ENCODE measurements at places on chromosomes 2 and 18. TPM values are rescaled to one million over a fixed set of nuclear protein-coding genes. Genes with fewer than 3 reads are reported as not detected.

ST3GAL5 gene
- total RNA-seq, result 14.6 TPM

GPAT2 gene
- 36.3 TPM for total RNA-seq

CTLA4 gene
- total RNA-seq, result 45.6 TPM

COL6A3 gene
- total RNA-seq, result 0.76 TPM

GPR55 gene
- 20.4 TPM for total RNA-seq

KIF5C gene
- 19.7 TPM for total RNA-seq

DNA sequence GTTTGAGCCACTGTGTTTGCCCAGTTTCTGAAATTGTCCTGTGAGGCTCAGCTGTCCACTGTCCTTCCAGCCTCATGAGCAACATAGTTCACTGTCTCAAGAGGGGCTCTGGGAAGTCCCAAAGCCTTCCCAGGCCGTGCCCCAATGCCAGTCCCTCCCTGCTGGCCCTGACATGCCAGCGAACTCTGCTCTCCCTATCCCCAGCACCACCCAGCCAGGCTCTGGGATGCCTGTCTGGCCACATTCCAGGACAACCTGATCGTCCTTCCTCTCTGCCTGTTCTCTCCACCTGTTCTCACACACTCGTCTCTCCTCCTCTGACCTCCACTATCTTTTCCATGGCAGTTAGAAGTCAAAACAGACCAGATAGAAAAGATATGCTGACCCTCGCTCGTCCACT is 278.0 kb upstream of the ID2 start:
- no peak for DNase-seq

- no peak for DNase-seq
These were observed 386.5 kb upstream of the DCC start for GRCh38 chr18:51953521-51953920.

GRCh38 chr2:67246791-67247190 is 150.3 kb upstream of the ETAA1 start:
- no peak for DNase-seq

GRCh38 chr2:212968284-212969081 is 182.9 kb downstream of the IKZF2 start:
- DNase-seq, result no peak

- DNase-seq, result no peak
These were observed 20.8 kb upstream of the MBP start for GRCh38 chr18:77153404-77153803.

DNA sequence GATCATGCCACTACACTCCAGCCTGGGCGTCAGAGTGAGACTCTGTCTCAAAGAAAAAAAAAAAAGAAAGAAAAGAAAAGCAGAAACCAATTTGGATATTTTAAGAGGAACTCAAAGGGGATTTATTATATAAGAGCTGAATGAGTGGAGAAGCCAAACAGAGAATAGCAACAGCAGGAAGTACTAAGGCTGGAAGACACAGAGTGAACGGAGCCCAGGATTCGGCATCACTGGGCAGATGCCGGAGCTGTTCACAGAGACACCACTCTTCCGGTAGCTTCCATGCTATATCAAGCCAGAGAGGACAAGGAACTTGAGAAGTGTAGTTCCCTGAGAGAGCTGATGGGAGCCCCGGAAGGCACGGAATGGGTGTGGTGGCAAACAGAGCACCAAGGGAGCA is 47.0 kb upstream of the CABLES1 start:
- DNase-seq, result no peak

DNA sequence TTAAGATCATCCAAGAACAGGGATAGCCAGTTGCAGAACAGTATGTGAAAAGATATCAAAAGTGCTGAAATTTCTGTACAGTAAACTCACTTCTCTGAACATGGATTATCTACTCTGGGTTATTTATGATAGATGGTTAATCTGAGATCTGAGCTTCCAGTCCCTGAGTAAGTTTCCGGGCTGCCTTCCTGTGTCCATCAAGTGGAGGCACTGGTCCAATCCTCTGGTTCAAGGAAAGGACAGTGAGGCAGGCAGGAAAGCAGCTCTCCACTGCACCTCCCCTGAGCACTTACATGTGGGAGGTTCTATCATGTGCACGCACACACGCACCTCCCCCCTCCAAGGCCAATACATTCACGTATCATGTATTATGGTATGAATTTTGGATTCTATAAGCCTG is 32.5 kb downstream of the GPR45 start:
- no peak for DNase-seq

DNA sequence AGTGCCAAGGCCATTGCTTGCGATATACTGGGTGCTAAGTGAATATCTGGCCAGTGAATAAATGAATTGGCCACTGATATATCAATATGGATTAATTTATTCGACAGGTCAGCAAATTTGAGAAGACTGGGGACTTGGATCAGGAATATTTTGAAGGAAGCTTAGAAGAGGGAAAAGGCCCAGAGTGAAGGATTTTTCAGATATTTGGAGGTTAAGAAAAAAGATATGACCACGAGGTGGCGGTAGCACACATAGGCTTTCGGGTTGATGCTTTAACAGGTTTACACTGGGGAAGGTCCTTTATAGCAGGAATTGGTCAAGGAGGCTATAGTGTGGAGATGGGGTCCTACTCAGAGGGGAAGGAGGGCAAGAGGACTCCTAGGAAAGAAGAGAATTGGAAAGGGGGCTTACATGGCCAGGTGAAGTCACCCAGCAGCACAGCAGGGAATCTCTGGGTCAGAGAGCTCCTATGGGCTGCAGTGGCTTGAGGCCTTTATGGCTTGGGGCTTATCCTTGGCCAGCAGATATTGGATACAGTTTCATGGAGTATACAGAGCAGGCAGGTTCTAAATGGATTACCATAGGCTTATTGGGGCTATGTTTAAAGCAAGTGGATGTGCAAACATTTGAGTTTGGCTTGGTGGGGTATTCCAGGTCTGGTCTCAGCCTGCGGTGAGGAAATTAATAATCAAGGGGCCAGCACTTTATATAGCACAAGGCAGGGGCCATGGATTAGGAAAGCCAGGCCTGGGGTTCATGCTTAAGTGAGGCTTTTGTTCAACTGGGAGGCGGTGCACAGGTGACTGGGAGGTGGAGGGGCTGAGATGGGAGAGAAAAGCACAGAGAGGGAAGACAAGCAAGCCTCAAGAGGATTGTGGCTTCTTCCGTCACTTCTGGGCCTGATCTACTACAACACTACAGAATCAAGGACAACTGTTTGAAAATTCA is 9.7 kb downstream of the IL1RN start:
- DNase-seq, result peak; percentile 11

- DNase-seq, result no peak
These were observed 21.4 kb upstream of the RUFY4 start for GRCh38 chr2:218047536-218048225.

GRCh38 chr18:65592435-65592834 is 158.4 kb upstream of the CDH7 start:
- no peak for DNase-seq

- DNase-seq, result no peak
These were observed 18.8 kb upstream of the MREG start for GRCh38 chr2:216031960-216032689.

DNA sequence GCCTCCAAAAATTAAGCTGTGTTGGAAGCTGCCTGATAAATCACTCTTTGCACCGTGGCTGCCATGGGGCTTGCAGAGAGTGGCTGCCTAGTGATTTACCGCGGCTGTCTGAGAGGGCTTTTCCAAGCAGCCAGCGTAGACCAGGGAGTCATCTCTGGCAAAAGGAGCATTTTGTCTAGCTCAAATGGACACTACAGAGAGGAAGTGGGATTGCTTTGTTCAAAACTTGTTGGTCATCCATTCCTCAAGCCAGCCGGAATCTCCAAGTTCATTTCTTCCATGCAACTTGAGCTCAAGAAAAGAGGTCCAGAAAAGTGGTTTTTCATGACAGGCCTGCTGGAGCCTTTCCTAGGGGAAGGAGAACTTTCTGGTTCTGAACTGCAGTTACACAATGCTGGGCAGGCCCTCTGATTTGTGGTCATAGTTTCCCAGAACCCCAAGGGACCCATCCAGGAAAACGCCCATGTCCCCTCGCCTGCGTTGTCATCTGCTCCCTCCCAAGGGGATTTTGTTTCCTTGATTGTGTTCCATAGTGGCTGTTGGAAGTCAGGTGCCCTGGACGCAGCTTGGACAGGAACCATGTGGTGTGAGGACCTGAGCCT is 108.1 kb downstream of the TRIB2 start:
- no peak for DNase-seq

DNA sequence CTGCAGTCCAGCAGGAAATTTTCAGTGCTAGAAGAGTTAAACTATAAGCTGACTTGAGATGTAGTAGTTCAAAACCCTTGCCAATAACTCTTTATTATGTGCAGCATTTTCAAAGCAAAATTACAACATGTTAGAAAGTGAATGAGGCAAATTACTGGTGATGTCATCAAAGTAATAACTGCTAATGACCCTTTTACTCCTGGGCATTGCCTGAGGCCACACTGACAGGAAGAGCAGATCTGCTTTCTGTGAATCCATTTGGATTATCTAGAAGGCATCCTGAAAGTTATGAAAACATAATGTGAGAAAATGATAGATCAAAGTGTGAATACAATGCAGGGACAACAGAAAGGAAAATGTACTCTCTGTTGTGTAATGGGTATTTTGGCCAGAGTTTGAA is 139.6 kb upstream of the TRIB2 start:
- DNase-seq, result no peak

All from activated naive CD8-positive, alpha-beta T cell treated with anti-CD3 and anti-CD28 coated beads for 36 hours (primary cell).